ENCODE measurements at places on chromosomes 11 and 22. TPM values are rescaled to one million over a fixed set of nuclear protein-coding genes. Genes with fewer than 3 reads are reported as not detected.

The PHETA2 gene
- 3.0 TPM for total RNA-seq

The PPARA gene
- 3.3 TPM for total RNA-seq

The OR4C45 gene
- total RNA-seq = not detected

The VWCE gene
- total RNA-seq = 2.7 TPM

The SLC22A12 gene
- not detected for total RNA-seq

The SYT8 gene
- not detected for total RNA-seq

Measured in occipital lobe (tissue), 3 donors.